Caki2 (cell line): ENCODE measurements at places on chromosomes 12 and 14.

GRCh38 chr12:38695057-38695456 lies 210.3 kb downstream of the CPNE8 start:
- DNase-seq: no peak

GRCh38 chr14:96299441-96299840 lies 43.4 kb downstream of the BDKRB1 start:
- no peak for DNase-seq

DNA sequence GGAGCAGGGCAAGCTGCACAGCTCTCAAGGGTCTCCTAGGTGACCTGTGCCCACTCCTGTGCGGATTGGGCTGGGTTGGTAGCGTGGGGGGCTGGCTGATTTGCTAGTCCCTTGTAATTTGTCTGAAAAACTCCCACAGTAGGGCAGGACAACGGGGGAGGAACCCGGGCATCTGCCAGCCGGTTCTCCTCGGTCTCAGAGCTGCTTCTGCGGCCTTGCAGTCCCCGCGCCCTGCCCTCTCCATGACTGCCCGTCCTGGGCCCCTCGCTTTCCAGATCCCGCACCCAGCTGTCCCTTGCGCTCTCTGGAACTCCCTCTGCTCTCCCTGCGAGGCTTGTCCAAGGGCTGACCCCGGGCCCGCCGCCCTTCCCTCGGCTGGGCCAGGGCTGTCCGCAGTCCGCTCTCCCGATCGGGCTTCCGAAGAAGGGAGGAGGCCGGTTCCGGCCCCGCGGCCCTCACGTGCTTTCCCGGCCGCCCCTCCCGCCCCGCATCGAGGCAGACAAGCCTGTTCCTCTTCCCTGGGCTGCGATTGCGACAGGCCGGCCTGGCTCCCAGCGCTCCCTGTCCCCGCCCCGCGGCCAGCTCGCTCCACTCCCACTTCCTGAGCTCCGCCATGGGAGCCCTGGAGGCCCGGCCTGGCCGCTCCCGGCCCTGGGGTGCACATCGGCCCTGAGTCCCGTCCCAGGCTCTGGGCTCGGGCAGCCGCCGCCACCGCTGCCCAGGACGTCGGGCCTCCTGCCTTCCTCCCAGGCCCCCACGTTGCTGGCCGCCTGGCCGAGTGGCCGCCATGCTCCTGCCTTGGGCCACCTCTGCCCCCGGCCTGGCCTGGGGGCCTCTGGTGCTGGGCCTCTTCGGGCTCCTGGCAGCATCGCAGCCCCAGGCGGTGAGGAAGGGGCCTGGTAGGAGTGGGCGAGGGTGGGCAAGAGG lies at the start of gene LTBR:
LTBR (plus strand) TSS at position 591 of the 927 bp plus-strand sequence; CDS start at position 788, 197 bp downstream.
- peak; percentile 87 for DNase-seq

GRCh38 chr12:105369014-105369413 lies 38.5 kb downstream of the C12orf75 start:
- no peak for DNase-seq

DNA sequence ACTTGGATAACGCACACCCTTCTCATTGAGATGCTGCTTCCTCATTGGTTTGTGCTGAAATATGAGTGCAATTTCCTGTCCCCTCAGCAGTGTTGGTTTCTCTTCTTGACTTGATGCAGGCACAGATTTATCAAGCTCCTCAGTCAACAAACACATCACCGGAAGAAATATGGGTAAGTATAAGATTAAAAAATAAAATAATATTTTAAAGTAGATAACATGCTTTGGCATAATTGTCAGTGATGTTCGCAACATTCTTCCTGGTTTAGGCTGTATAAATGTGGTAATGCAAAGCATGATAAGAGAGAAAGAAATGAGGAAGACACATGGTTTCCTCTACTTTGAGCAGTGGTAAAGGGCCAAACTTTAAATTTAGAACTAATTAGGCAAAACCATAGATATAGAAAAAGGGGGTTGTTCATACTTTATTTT lies at the start of gene GPR65:
GPR65 (plus strand) TSS at position 86 of the 432 bp plus-strand sequence. CDS start 5,713 bp downstream, outside the sequence.
- DNase-seq: no peak

- DNase-seq: no peak
Measured at GRCh38 chr12:77045183-77045582, 20.2 kb downstream of the E2F7 start.

GRCh38 chr14:42862114-42862513 lies 1255.4 kb downstream of the LRFN5 start:
- DNase-seq: no peak

DNA sequence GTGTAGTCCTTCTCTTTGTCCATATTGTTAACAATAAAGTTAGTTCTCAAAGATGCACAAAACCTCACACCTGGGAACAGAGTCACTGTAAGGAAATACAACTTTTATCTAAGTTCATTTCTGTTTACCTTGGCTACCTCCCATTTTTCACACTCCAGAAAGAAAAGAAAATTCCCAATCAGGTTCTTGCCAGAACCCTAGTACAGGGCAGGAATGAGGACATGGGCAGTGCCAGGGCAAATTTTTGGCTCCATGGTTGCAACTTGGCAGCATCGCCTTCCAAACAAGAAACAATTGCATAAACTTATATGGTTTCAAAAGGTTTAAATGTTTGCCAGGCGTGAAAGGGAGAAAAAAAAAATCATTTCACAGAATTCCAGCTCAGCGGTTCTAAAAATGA lies 296.3 kb upstream of the PRKD1 start:
- DNase-seq: no peak

- DNase-seq: no peak
Measured at GRCh38 chr14:21940887-21941856, 267.6 kb upstream of the OR4E1 start.

GRCh38 chr12:13028825-13029570 lies 15.2 kb upstream of the FAM234B start:
- no peak for DNase-seq

DNA sequence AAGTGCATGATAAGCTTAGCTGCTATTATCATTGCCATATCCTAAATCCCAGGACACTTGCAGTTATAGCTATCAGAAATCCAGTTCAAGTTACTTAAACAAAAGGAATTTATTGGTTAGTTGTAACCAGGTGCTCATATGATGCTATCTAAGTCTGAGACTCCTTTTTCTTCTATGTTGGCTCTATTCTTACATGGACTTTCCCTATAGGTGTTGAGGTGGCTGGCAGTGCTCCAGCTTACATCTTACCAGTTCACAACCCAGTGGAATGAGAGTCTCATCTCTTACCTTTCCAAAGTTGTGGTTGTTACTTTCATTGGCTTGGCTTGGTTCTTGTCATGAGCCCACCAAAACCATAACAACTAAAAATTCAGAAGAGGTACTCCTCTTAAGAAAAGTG lies 94.6 kb downstream of the DACT1 start:
- DNase-seq: no peak

DNA sequence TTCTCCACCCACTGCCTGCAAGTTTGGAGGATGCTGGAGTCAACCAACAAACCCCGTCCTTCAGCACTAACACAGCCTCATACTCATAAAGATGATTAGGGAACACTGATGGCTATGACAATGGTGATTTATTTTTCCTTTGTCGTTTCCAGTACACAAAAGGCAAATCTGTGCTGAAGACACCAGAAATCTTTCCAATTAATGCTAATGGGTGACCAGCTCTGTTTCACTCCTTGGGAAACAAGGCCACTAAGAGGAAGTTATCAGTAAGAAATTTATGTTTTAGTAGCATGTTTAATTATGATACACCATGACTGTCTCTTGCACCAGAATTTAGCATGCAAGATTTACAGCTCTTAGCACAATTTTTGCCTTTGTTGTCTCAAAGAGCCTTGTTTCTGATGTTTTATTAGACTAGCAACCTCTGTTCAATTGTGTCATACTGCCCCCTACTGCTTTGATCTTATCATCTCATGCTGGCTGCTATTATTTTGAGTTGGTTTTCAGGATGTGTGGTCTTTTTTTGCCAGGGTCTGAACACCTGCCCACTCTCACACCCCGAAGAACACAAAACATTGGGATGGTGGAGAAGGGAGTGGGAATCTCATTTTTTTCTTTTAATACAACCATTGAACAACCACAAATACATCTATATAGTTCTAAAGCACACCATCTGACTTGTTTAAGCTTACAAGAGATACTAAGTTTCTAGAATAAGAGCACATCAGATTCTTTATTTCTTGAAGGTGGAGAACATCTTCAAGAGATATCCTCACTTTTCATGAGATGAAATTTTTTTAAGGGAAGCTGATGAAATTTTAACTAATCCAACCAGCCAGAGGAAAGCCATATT lies 160.9 kb downstream of the SPTSSA start:
- peak; percentile 33 for DNase-seq

- peak; percentile 38 for DNase-seq
Measured at GRCh38 chr14:77094672-77095284, 3.3 kb upstream of the CIPC start.
